ENCODE measurements at places on chromosomes 5 and 9. TPM values are rescaled to one million over a fixed set of nuclear protein-coding genes. Genes with fewer than 3 reads are reported as not detected.

SMIM33 gene
- total RNA-seq, result under 0.01 TPM

NMUR2 gene
- not detected for total RNA-seq

ABLIM3 gene
- total RNA-seq, result 19.5 TPM

TAF7 gene
- total RNA-seq, result 51.2 TPM

LHFPL2 gene
- 39.6 TPM for total RNA-seq

PTCH1 gene
- total RNA-seq, result 3.3 TPM

GCNT4 gene
- total RNA-seq, result 0.13 TPM

PCDHB15 gene
- total RNA-seq, result 0.26 TPM

PLAC8L1 gene
- not detected for total RNA-seq

SLCO6A1 gene
- not detected for total RNA-seq

TAF11L10 gene
- not detected for total RNA-seq

PCDHA1 gene
- not detected for total RNA-seq

CMBL gene
- 3.7 TPM for total RNA-seq

PCA3 gene
- 0.25 TPM for total RNA-seq

C5orf63 gene
- 1.2 TPM for total RNA-seq

LEAP2 gene
- total RNA-seq, result 0.13 TPM

DNAJA1 gene
- total RNA-seq, result 111 TPM

MZB1 gene
- not detected for total RNA-seq

PCDHA8 gene
- total RNA-seq, result not detected

IRX1 gene
- total RNA-seq, result not detected

WDR38 gene
- total RNA-seq, result not detected

GRM6 gene
- not detected for total RNA-seq

AHRR gene
- 4.5 TPM for total RNA-seq

OR13D1 gene
- not detected for total RNA-seq

MAST4 gene
- 14.2 TPM for total RNA-seq

PLAA gene
- total RNA-seq, result 36.0 TPM

STPG3 gene
- not detected for total RNA-seq

CCDC183 gene
- total RNA-seq, result 0.51 TPM

CNTFR gene
- total RNA-seq, result not detected

EQTN gene
- total RNA-seq, result not detected

SPZ1 gene
- total RNA-seq, result not detected

CXCL14 gene
- under 0.01 TPM for total RNA-seq

FOXD4L5 gene
- under 0.01 TPM for total RNA-seq

ISCA1 gene
- 21.4 TPM for total RNA-seq

CD72 gene
- total RNA-seq, result 0.13 TPM

SLC45A2 gene
- under 0.01 TPM for total RNA-seq

NR4A3 gene
- total RNA-seq, result under 0.01 TPM

FAM219A gene
- total RNA-seq, result 6.1 TPM

SLC44A1 gene
- 18.7 TPM for total RNA-seq

FGD3 gene
- not detected for total RNA-seq

TUSC1 gene
- total RNA-seq, result 7.6 TPM

PCDHB6 gene
- 0.13 TPM for total RNA-seq

PCDHB2 gene
- total RNA-seq, result 0.39 TPM

ARID3C gene
- total RNA-seq, result 0.25 TPM

OR5C1 gene
- total RNA-seq, result not detected

All from dermis microvascular lymphatic vessel endothelial cell (primary cell).